HEK293T (cell line): ENCODE measurements at places on chromosomes 13 and 19.

DNA sequence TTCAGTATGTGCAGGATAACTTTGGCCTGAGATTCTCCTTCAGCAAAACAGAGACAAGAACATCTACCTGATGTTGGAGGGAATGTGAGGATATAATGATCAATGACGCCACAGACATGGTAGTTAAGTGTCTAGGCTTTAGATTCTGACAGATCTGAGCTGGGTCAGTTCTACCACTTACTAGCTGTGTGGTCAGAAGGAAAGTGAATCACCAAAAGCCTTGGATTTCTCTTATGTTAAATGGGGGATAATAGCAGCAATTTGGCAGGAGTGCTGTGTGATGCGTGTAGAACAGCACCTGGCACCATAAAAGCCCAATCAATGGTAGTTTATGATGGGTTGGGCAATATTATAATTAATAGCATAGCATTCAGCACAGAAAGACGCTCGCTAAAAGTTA lies 41.7 kb downstream of the RXFP2 start:
- DNase-seq, result no peak

GRCh38 chr13:106423530-106423929 lies 111.9 kb downstream of the EFNB2 start:
- no peak for DNase-seq

- DNase-seq, result no peak
These were observed 96.7 kb downstream of the PTPRS start for GRCh38 chr19:5243878-5244277.

DNA sequence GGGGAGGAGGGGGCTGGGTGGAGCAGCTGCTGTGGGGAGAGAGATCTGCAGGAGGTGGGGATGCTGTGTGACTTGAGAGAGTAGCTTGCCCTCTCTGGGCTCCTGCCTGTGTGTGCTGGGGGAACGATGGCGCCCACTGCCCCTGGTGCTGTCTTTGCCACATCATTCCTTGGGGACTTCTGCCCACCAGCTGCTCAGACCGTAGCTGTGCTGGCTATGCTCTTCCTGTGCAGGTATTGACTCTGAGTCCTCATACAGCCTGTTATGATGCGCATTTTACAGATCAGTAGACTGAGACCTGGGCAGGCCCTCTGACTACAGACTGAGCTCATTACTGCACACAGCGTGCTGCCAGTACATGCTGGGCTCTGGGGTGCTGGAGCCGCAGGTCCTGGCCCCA lies 51.1 kb downstream of the DNM2 start:
- no peak for DNase-seq

DNA sequence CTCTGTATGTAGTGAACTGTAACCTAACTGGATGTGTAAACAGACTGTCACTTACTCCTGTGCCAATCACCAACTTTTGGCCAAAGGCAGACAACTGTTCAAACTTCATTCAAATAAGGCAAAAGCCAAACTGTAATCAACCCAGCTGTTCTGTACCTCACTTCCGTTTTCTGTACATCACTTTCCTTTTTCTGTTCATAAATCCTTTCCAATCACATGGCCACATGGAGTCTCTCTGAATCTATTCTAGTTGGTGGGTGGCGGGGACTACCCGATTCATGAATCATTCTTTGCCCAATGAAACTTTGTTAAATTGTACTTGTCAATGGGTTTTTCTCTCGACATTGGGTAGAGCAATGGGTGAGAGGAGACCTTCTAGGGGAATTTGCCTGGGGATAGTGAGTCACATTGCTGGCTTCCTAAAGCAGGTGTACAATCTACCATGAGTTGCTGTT lies 178.3 kb upstream of the RFC3 start:
- no peak for DNase-seq

GRCh38 chr19:40286235-40286970 lies 1.3 kb upstream of the AKT2 start:
- no peak for DNase-seq

DNA sequence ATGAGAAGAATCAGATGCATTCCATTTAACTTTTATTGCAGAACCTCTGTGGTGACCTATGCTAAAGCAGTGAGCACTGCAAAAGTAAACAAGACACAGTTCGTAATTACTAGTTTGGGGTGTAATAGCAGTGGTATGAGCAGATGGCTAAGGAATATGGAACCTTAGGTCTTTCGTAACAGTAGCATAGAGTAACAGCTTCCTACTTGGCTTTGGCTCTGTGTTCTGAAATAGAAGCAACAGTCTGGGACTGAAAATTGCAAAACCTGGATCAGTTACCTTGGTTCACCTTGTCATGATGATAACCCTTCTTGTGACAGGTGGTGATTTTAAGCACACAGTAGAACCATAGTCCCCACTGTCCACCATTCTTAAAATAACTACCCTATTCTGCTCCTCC lies 303.4 kb downstream of the GPC6 start:
- no peak for DNase-seq

DNA sequence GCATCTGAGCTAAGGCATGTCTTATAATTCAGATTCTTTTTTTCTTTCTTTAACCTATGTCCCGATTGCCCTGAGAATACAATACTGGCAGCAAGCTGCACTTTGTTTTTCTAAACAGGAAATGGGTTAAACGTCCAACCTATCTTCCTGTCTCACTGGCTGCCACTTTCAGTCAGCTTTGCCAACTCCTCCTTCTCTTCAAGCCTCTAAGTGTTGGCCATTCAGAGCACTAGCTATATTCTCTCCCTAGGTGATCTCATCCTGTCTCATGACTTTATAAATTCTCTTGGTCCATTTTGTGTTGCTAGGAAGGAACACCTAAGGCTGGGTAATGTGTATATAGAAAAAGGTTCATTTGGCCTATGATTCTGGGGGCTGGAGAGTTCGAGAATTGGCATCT lies 109.5 kb upstream of the TSC22D1 start:
- no peak for DNase-seq

GRCh38 chr19:54207983-54208783 lies 7.5 kb downstream of the RPS9 start:
- DNase-seq, result no peak

- DNase-seq, result no peak
These were observed 151.7 kb downstream of the LHFPL6 start for GRCh38 chr13:39451301-39451700.

GRCh38 chr19:46052896-46053295 lies 12.1 kb upstream of the IGFL4 start:
- no peak for DNase-seq

GRCh38 chr13:107590556-107590955 lies 624.8 kb downstream of the LIG4 start:
- DNase-seq, result no peak

GRCh38 chr19:48913114-48913889 lies 13.2 kb downstream of the NUCB1 start:
- DNase-seq, result no peak

DNA sequence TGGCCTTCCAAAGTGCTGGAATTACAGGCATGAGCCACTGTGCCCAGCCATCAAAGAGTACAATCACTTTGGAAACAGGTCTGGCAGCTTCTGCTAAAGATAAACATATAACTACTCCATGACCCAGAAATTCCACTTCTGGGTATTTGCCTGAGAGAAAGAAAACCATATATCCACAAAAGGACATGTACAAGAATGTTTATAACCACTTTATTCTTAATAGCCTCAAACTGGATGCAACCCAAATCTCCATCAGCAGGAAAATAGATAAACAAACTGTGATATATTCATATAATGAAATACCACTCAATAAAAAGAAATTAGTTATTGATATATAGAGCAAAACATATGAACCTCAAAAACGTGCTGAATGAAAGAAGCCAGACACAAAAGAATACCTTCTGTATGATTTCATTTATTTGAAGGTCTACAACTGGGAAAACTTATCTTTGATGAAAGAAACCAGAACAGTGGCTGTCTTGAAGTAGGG lies 40.5 kb downstream of the TEX26 start:
- no peak for DNase-seq

DNA sequence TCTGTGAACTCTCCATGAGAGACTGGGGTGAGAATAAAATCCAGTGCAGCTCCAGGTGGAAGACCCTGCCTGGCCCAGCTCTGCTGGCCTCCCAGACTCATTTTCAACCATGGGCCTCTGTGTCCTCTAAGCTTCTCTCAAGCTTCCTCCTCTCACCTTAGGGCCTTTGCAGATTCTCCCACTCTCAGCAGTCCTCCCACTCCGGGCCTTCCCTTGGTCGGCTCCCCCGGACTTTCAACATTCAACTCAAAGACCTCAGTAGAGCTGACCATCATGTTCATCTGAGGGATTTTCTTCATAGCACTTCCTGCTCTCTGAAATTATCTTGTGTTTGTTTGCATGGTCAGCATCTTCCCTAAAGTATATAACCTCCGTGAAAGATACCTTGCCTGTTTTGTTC lies 370.5 kb upstream of the ZNF507 start:
- no peak for DNase-seq

- no peak for DNase-seq
These were observed 112.1 kb downstream of the DLEU7 start for GRCh38 chr13:50731400-50731799.

DNA sequence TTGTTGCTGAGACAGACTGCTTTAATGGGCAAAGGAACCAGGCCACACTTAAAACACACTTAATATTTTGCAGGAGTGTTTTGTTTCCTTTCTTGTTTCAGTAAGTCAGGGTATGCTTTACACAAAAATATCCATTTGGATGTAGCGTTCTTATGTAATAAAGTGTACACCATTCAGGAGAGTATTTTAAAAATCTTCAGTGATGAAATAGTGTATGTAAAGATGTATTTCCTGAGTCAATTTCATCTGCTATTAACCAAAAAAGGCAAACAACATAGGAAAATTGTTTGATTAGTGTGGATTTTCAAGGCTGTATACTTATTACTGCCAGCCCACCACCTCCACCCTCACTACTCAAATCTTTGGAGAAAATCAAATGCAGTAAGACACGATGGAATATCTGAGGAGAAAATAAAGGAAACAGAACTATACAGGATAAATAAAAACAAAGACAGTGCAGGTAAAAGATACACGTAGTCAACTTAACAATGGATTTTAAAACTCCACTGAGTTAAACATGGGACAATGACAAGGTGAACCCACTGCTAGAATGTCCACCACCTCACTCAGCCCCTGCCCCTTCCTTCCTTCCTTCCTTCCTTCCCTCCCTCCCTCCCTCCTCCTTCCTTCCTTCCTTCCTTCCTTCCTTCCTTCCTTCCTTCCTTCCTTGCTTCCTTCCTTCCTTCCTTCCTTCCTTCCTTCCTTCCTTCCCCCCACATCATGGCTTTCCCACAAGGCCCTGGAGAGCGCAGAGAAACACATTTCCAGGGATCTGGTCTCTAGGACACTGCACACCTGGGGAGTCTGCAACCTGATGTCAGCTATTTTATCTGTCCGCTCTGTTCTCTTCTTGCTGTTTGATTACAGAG lies 360.3 kb downstream of the IRS2 start:
- no peak for DNase-seq

DNA sequence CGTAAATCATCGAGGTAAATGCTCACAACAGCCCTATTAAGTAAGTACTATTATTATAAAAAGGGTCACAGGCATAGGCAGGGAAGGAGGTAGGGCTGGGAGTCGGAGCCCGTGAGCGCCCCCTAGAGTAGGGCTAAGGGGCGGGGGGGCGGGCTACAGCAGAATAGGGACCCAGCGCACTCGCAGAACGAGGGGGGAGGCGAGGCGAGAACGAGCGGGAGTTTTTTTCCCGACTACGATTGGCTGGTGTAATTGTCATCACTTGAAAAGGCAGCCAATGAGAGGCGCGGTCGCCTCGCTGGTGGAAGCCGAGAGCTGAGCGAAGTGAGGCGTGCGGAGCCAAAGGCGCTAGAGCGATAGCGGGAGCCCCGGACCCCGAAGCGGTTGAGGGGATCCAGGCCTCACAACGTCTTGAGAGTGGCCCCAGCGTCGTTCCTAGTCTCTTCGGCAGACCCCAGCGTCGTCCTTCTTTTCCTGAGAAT lies 24.2 kb downstream of the KEAP1 start:
- peak; percentile 87 for DNase-seq

GRCh38 chr13:95118541-95119324 lies 182.5 kb downstream of the ABCC4 start:
- no peak for DNase-seq

GRCh38 chr13:92164822-92165221 lies 766.4 kb downstream of the GPC5 start:
- DNase-seq, result no peak

DNA sequence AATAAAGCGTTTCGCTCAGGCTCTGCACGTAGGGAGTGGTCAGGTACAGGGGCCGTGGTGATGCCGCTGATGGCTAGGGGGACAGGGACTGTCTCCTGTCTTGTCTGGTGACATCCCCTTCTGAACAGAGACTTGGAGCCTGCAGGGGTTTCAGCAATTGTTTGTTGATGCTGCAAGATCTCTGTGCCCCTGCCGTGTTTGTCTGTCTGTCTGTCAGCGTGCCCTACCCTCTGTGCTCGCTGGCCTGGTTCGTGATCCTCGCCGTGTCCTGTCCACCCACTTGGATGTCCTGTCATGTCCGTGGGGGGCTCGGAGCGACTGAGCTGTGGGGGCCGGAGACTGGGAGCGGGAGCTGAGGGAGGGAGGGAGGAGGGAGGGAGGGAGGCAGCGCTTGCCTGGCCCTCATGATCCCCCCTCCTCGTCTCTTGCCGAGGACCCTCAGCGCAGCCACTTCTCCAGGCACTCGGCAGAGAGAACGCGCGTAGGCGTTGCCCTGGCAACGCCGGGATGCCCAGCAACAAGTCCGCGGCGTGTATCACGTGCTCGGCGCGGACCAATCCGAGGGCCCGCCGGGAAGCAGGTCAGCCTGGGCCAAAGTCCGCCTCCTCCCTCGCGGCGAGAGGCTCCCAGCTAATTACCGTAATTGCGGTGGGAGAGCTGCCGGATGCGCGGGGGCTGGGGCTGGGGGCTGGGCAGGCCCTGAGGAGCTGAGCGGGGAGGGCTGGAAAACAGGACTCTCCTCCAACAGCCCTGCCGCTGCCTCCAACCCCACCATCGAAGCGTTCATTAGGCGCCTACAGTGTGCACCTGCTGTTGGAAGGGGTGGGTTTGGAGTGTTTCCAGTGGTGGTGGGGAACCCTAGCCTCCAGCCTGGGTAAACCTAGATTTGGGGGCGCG lies 31.9 kb upstream of the FEM1A start:
- peak; percentile 100 for DNase-seq

GRCh38 chr19:50818859-50819472 lies 4.6 kb downstream of the KLK1 start:
- no peak for DNase-seq

GRCh38 chr19:28609091-28609755 lies 603.7 kb downstream of the UQCRFS1 start:
- DNase-seq, result no peak
